Activated gamma-delta T cell (primary cell): ENCODE measurements at places on chromosomes 3 and 15.

DNA sequence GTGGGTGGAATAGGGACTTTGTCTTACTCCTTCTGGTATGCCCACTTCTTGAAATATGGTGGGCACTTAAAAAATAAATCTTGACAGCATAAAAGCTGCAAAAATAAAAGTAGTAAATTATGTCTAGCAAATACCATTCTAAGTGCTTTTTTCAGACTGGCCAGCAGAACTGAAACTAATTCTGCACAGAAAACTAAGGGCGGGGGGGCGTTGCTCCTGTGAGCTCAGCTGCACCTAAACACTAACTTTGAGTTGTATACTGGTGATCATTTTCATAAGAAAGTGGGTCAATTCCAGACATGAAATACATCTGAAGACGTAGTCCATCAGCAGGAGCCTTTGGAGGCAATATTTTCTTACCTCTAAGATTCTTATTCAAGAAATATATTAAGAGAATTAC, 114.8 kb downstream of the WDR76 start:
- no peak for DNase-seq

GRCh38 chr15:77001351-77001750, 6.4 kb downstream of the PSTPIP1 start:
- DNase-seq: no peak

- DNase-seq: no peak
Observed at GRCh38 chr3:104642827-104643226, 723.9 kb upstream of the ALCAM start.

DNA sequence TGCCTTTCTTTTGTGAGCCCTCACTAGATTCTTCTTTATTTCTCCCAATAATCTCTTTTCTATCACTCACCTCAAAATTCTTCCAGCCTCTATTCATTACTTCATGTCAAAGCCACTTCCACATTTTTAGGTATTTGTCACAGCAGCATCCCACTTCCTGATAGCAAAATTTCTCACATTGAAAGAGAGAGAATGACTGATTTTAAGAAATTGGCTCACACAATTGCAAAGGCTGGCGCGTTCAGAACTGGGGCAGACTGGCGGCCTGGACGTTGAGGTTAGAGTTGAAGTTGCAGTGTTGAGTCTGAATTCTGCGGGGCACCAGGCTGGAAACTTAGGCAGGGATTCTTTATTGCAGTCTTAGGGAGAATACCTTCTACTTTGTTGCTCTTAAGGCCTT, 117.9 kb downstream of the LRRC28 start:
- DNase-seq: no peak

- DNase-seq: no peak
Observed at GRCh38 chr3:35594739-35595138, 44.6 kb upstream of the ARPP21 start.

- DNase-seq: no peak
Observed at GRCh38 chr3:113231827-113232253, 20.5 kb downstream of the BOC start.

DNA sequence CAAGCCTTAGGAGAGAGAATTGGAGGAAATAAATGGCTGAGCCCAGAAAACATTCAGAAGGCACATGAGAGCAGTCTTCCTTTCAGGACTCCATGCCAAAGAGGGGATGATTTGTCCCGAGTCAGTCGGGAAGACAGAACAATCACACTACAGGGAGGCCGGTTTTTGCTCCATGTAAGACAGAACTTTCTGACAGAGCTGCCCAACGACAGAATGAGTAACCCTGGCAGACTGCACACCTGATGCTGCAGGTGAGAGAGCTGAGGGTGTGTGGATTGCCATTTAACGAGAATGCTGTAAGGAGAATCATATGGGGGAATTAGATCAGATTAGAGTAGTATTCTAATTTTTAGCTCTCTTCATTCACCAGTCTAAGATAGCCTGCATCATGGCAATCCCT, 533.0 kb downstream of the EPHB1 start:
- DNase-seq: no peak

DNA sequence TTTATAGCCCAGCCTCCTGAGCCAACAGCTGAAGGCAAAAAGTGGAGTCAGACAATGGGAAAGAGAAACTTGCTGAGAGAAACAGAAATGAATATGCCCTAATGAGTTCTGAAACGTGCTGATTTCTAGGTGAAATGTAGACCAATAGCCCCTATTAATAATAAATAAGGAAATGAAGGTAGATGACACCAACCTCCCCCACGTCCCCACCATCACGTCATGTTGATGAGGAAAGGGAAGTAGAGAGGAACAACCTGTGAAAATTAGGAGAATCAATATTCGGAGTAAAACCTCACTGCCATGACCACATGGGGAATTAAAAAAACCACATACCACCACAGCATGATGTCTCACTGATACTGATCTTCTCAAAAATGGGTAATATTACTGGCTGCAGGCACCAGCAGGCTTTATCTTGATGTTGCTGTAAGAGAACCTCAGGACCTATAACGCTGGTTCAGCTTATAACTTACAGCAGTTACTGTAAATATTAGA, 64.0 kb downstream of the KAT2B start:
- no peak for DNase-seq

GRCh38 chr3:39211332-39212130, 19.1 kb upstream of the XIRP1 start:
- DNase-seq: no peak

- no peak for DNase-seq
Observed at GRCh38 chr3:186013312-186013711, 75.5 kb upstream of the TRA2B start.

DNA sequence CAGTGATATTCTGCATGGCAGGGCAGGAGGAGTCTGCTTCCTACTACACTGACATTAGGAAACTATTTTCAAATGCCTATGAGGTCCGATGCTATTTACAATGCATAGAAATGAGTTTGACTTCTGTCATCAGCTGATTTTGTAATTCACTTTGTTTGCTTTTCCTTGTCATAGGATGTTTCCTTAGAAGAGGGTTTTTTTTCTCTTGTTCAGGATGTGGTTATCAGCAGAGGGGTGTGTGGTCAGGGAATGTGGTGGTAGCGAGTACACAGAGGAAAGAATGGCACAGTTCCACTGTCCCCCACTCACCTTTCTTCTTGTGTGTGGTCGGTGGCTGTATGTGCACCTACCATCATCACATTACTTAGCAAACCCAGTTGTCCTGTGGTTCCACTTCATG, 231.5 kb downstream of the LRTM1 start:
- DNase-seq: no peak

DNA sequence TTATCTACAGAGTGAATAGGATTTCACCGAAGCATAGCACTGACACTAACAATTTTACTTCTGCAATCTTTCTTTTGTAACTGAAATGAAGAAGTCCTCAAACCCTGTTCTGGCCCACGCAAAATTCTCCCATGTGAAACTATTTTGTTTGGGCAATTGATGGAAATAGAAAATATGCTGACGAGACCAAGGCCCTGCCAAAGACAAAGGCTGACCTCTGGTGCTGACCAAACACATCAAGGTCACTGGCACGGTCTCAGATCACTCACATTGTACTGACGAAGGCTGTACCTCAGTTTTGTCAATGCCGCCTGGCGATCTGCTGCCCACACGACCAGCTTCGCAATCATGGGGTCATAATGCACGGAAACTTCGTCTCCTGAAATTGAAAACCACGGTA, 58.4 kb upstream of the DCUN1D1 start:
- DNase-seq: no peak

DNA sequence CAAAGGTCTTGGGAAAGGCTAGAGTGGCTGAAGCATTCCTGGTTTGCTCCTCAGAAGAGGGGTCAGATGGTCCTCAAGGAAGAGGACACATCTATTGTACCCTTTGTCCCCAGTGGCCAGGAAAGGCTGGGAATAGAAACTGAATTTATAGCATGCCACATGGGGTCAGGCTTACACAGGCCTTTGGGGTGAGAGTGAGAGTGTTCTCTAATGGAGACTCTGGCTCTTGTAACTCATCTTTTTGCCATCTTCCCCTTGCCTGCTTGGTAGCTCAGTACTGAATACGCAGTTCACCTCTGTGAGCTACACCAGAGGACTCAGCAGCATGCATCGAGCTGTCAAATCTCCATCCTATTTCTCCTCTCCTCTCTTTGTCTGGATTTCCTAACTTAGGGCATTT, 87.5 kb downstream of the ATP2B2 start:
- no peak for DNase-seq

DNA sequence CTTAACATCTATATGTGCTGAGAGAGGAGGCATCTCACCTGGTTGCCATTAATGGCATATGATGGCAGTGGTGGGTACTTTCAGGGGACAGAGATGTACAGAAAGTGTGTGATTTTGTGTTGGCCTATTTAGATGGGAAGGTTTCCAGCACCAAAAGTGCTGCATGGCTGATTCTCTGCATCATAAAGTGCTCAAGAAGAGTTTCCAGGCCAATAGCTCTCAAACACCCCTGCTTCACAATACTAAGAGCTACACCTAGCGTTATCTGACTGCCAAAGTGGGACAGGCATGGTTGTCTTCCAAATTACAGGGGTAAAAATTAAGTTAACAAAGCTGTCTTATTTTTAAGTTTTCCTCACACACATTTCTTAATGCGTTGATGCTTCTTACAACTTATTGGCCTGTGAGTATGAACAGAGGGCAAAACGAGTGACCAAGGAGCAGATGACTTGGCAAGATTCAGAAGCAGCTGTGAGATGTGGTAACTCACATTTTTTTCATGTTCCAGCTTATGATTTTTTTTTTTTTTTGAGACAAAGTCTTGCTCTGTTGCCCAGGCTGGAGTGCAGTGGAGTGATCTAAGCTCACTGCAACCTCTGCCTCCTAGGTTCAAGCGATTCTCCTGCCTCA, 41.4 kb upstream of the VEPH1 start:
- no peak for DNase-seq

DNA sequence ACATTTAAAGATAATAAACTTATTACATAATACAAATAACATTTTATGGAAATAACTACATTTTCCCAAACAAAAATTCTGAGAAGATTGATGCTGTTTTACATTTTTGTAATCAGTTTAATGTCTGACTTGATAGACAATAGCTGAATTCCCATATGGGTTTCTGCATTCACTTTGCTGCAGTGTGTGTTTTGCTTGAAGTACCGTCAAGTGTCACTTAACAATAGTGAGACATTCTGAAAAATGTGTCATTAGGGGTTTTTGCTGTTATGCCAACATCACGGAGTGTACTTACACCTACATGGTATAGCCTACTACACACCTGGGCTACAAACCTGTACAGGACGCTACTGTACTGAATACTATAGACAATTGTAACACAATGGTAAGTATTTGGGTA, 57.5 kb downstream of the USF3 start:
- no peak for DNase-seq

DNA sequence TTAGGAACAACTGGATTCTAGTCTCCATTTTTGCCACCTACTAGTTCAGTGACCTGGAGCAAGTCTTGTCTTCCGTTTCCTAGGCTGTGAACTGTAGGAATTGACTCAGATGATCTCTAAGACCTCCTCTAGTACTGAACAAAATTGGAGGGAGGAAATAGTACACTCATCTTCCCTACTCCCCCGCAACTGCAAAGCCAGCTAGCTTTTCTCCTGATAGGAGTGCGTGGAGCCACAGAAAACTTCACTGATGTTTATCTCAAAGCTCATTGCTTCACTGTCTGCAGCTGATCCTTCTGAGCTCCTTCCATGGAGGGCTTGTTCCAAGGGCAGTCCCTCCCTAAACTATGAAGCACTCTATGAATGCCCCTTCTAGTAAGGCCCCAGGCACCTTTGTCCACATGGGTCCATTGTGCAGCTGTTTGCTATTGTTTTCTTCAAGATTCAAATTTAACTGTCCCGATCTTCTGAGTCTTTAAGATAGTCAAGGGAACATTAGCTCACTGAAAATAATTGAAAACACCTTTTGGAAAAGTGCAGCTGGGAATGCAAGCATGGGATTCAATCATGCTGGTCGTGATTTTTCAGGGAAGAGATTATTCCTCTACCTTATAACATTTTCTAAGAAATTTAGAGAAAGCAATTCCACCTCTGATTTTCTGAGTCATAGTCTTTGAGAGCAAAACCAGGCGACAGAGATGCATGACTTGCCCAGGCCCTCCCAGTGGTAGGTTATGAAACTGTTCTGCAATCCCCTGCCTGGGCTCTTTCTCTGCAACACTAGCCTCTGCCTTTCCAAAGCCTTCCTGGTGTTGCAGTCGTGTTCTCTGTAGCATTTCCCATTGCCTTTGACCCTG, 24.3 kb downstream of the FILIP1L start:
- no peak for DNase-seq

GRCh38 chr3:115161168-115161834, 14.2 kb upstream of the ZBTB20 start:
- no peak for DNase-seq

GRCh38 chr3:114418107-114418506, 124.3 kb downstream of the TIGIT start:
- DNase-seq: no peak

- no peak for DNase-seq
Observed at GRCh38 chr15:69158201-69158842, 2.1 kb upstream of the GLCE start.

DNA sequence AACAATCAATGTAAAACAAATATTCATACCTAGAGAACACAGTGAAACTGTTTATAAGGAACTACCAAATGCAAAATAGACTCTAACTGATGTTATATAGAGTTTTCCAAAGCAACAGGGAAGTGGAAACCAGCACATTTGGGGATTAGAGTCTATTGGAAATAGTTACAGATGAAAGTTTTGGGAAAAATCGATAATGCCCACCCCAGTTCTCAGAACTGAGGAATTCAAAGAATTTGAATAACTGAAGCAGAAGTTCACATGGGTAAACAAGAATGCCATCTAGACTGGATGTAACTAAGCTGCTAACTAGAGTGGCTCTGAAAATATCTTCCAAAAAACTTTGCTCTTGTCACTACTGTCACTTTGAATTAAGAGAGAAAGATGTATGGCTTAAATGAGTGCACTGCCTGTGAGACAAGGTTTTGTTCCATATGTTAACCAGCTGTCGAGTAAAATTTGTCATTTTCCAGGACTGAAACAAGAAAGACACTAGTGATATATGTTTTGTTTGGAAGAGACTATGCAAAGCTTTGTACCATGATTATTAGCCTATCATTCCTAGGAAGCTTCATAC, 9.2 kb upstream of the DENND4A start:
- DNase-seq: no peak

GRCh38 chr15:78597583-78597982, 23.2 kb downstream of the CHRNA3 start:
- no peak for DNase-seq

- DNase-seq: no peak
Observed at GRCh38 chr3:37861620-37862041, at the start of gene CTDSPL. CTDSPL (plus strand) TSS chr3:37861880; CDS start chr3:37862200, 320 bp downstream.

DNA sequence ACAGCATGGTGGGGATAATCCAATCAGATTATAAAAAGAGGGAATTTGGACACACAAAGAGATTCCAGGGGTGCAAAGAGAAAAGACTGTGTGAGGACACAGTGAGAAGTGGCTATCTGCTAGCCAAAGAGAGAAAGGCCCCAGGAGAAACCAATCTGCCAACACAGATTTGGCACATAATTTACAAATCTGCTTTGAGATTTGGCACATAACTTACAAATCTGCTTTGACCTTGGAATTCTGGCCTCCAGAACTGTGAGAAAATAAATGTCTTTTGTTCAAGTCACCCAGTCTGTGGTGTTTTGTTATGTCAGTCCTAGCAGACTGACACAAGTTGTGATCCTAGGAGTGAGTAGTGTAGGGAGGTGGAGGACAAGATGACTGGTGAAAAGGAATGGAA, 3.5 kb upstream of the TM4SF18 start:
- no peak for DNase-seq
